ENCODE measurements at places on chromosomes 11 and 22.

DNA sequence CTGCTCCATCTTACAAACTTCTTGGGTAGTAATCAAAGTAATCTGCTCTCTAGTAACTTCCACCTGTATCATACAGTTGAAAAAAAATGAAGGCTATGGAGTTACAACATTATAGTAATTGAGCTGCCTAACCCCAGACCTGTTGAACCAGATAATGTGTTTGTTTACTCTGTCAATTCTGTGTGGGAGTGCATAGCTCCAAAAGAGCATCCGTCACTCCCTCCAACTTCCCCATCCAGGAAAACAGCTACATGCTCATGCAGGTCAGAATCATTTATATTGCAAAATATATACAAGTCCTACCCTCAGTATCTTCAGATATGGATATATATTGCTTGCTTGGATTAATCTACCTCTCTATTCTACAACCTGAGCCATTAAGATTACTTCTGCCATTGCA, 244.0 kb upstream of the ANO5 start:
- no peak for DNase-seq

DNA sequence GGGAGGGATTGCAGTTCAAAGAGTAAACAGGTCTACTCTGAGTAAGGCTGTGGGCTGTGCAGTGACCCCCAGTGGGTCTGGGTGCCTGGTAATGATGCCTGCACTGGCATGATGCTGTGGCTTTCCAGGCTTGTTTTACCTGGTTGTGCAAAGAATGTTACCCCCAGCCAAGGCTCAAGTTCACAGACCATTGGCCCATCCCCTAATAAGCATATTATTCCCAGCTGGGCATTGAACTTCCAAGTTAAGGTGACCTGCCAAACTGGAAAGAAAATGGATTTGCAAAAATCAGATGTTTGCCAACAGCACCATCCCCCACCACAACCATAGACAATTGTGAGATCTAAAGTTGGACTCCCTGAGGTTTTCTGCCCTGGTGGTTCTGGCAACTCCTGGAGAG, 7.9 kb upstream of the EHF start:
- DNase-seq: no peak

DNA sequence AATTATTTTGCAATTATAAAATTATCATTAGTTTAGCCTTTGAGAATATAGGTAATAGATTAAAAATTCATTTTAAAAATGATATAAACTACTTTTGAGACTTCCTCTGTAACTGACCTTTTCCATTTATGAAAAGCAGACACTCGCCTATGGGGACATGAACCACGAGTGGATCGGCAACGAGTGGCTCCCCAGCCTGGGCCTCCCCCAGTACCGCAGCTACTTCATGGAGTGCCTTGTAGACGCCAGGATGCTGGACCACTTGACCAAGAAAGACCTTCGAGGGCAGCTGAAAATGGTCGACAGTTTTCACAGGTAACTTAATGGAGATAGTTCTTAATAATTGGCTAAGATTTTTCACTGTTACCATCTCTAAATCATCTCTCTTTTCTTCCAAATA, 26.3 kb upstream of the CTTN start:
- DNase-seq: no peak

- DNase-seq: peak; percentile 12
These were observed 3.8 kb upstream of the MMP7 start for GRCh38 chr11:102534261-102534872.

GRCh38 chr11:76296731-76297542, 84.0 kb downstream of the THAP12 start:
- DNase-seq: no peak

GRCh38 chr22:48394787-48395186, 1432.9 kb downstream of the BRD1 start:
- no peak for DNase-seq

DNA sequence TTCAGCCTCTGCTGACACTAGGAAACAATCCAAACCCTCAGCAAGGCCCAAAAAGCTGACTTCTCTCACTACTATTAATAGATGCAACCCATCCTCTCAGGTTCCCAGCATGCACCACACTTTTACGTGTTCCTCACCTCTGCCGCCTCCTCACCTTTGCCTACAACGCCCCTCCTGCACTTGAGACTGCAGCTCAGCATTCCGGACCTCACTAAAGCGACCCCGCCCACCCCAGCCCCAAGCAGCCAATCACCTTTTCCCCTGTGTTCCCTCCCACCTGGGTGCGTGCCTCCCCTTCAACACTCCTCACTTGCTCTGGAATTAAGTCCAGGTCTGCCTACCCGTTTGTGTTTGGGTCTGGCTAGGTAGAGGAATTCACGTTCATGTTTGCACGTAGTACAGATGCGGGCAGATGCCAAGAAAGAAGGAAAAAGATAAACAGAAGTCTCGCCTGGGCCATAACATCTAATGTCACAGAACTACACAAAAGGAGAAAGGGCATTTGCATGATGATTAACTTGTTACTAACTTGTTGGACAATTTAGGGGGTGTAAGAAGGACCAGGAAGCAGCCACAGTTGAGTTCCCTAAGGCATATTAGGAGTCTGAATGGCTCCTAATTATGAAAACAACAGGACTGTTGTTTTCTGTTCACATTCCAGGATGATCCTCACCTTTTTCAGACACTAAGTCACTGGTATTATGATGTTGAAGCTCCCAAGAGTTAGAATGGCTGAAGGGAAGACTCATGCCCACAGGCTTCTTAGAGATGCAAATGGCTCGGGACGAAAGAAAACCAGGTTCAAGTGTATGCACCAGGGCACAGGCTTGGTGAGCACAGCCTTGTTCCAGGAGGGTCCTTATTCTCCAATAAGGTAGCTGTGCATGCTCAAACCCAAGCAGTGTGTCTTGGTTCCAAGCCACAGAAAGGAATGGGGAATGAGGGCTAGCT, 102.2 kb downstream of the MICAL3 start:
- peak; percentile 45 for DNase-seq

GRCh38 chr11:66934950-66935779, 23.0 kb downstream of the PC start:
- no peak for DNase-seq

DNA sequence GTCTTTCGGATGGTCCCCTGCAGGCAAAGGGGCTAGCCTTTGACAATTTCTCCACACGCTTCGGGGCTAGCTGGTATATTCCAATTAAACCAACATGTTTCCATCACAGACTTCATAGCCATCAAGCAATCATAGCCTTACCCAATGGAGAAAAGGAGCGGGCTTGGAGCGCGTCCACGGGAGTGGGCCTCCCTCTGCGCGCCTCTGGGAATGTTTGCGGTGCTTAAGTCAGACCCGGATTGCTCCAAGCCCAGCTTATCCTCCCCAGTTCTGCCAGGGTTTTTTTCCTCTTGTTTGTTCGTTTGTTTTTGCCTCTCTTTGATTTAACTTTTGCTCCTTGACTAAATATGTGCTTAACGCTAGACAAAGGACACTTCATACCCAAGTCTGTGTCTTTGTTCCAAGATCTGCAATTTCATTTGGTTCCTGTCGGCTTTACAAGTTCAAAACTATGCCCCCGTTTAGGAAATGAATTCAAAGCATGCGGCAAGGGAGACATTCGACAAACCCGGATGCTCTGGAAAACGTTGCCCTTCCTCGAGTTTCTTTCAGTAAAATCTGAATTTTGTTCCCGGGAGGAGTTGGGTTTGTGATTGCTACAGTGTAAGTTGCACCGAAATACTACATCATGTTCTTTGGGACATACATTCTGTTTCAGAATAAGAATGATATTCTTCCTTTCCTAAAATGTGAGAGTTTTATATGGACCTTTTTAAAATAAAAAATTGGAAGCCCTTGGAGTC, 1.0 kb upstream of the GLB1L2 start:
- DNase-seq: peak; percentile 15

GRCh38 chr11:1241706-1242105, 18.8 kb downstream of the MUC5B start:
- no peak for DNase-seq

DNA sequence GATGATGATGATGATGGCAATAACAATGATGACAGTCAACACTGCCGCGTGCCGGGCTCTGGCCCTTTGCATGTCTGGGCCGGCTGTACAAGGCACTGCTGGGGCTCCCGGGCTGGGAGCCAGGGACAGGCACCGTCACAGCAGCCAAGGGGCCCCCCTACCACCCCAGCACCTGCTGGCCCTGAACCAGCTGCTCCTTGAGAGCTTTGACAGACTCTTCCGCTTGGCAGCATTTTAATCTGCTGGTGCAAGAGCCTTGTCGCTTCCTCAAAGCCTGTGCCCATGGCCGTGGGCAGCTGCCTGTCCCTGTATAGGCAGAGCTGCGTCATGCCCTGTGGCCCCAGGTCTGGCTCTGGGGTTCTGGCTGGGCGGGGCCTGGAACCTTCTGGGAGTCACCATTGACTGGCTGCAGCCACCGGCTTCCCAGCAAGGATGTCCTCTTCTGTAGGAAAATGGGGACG, 12.9 kb upstream of the MUC6 start:
- DNase-seq: no peak

DNA sequence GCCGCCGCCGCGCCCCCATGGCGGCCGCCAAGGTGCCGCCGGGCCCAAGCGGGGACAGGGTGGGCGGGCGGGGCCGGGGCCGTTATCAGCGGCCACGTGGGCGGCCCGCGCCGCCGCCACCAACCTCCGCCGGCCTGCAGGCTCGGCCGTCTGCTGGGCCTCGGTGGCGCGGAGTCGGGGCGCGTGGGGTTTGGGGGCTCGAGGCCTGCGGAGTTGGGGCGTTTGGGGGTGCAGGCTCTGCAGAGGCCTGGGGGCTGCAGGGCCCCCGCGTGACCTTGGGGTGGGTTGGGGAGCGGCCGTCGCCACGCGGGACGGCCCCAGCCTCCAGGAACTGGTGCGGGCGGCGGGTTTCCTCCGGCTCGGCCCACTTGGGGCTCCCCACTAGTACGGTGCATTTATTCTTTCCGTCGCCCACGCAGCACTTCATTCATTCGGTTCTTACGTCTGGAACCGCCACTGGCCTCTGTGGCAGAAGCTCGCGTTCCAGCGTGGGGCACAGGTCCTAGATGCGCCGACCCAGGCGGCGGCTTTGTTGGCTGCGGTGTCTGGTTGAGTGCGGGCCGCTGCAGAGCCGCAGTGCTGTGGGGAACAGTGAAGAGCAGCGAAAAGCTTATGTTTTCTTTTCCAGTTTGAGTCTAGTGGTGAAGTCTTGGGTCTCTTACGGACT, 740 bp upstream of the TRMT2A start:
- DNase-seq: no peak

DNA sequence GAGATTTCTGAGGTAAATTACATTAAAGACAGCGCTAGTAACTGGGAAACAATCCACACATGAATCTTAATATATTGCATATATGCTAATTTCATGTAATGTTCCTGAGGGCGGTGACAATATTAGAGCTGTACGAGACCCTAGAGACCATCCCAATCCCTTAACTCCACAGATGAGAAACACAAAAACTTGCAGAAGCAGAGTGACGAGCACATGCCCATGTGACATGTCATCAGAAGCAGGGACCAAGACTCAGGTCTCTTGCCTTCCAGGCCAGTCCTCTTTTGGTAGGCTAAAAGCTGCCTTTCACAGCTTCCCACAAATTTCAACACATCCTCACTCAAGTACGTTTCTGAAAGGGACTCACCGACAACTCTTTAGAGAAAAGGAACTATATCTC, 11.8 kb downstream of the MAPK1 start:
- DNase-seq: no peak

GRCh38 chr11:91786097-91786496, 438.5 kb upstream of the FAT3 start:
- no peak for DNase-seq

DNA sequence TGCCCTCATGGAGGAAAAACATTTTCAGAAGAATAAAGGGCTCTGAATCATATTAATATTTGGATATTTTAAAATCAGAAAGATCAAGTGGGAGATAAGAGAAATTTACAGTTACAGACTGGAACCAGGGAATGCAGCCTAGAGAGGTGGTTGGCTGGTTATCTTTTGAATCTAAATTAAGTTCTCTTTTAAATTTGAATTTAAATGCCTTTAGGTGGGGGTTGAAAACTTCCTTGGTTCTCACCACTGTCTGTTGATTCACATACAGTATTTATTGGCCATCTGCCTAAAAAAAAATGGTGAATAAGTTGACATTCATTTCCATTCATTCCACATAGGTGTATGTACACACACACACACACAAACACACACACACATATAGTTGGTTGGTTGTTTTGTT, 35.7 kb upstream of the PTPRJ start:
- no peak for DNase-seq

DNA sequence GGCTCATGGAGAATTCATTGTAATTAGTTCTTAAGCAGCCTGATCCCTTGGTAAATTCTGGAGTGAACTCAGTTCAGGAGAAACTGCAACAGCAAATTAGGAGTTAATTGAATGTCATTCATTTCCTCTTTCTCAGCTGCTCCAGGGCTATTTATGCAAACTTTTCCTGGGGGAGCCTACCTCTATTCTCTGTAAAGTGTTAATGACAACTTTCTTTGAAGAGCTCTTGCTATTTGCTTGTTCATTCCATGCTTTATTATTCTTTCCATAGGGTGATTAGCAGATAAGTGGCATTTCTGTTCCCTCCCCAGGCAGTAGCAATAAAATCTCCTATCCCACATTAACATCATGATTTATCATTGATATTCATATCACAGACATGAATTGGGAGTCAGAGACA, 267.6 kb upstream of the DDI1 start:
- no peak for DNase-seq
